Panc1 (cell line): ENCODE measurements at places on chromosomes 3 and 15. TPM values are rescaled to one million over a fixed set of nuclear protein-coding genes. Genes with fewer than 3 reads are reported as not detected.

The STRC gene
- not detected for total RNA-seq

The TMEM207 gene
- not detected for total RNA-seq

The CRELD1 gene
- total RNA-seq: 15.4 TPM

The SENP5 gene
- 40.0 TPM for total RNA-seq

The SAMMSON gene
- not detected for total RNA-seq

The SEMA6D gene
- total RNA-seq: 0.03 TPM
